ENCODE measurements at places on chromosomes 12 and 14. TPM values are rescaled to one million over a fixed set of nuclear protein-coding genes. Genes with fewer than 3 reads are reported as not detected.

Gene SIX6
- not detected for total RNA-seq

Gene MAP3K12
- 36.8 TPM for total RNA-seq

Gene CAPZA3
- total RNA-seq: not detected

Gene BCAT1
- 28.6 TPM for total RNA-seq

Gene KRT78
- not detected for total RNA-seq

Gene HPD
- total RNA-seq: 1.2 TPM

Gene IFNG-AS1
- 0.92 TPM for total RNA-seq

GRCh38 chr14:88683119-88683518, 109.6 kb downstream of the EML5 start:
- DNase-seq: no peak

- DNase-seq: no peak
These were observed 13.9 kb downstream of the ALDH2 start for GRCh38 chr12:111780615-111781014.

DNA sequence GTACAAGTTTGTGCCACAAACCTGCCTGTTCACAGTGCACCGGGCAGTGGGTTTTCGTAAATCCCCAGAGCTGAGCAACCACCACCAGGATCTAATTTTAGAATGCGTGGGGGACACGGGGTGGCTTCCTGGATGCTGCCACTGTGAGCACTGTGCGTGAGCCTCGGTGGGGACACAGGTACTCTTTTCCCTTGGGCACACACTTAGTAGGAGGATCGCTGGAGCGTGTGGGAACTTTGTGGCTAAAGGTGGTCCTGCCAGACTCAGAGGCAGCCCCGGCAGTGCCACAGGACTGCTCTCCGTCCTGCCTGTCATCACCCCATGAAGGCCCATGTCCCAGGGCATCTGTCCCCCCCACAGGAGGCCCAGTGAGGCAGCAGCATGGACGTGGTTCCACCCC, 21.1 kb downstream of the BTBD6 start:
- no peak for DNase-seq

DNA sequence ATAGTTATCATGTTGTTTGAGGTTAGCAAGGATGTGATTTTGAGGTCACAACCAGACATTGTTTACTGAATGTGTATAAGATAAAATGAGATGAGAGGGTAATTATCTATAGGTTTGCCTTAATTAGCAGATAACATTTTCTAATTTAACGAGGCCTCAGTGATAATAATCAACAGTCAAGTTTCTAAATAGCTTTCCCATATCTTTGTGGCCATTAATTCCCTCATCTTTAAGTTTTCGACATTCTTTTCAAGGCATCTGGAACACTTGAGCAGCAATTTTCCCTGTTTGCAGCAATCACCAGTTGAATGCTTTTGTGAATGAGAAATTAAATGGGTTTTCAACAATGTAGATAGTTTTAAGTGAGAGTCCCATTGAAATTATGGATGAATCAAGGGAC, 304.1 kb downstream of the SYT1 start:
- DNase-seq: no peak

DNA sequence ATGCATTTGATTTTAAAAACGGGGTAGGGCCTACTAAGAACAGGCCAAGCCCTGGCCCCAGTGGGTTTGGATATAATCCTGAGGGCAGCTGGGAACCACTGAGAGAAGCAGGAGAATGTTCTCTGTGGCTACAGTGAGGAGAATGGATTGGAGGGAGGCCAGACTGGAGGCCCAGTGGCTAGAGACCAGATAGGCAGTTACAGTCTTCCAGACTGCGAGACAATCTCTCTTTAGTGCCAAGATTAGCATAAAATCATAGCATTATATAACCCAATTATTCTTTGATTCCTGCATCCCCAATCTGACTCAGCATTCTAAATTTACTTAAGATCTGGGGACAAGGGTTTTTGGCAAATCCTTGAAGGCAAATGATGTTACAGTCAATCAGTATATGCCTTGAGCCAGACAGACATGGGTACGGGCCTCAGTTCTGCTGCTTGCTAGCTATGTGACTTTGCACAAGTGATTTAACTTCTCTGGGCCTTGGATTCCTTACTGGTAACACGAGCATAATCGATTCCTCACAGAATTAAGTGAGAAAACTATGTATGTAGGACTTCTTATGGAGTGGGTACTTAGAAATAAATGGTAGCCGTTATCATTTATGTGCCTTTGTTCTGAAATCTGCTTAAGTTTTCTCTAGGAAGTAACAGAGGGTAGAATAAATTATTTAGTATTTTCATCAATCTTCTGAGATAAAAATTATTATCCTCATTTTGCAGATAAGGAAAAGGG, 18.3 kb downstream of the NINJ2 start:
- DNase-seq: no peak

- DNase-seq: no peak
These were observed at the start of gene PPFIA2 for GRCh38 chr12:81759190-81760051. Gene PPFIA2, minus strand, starts transcription at chr12:81759350.

DNA sequence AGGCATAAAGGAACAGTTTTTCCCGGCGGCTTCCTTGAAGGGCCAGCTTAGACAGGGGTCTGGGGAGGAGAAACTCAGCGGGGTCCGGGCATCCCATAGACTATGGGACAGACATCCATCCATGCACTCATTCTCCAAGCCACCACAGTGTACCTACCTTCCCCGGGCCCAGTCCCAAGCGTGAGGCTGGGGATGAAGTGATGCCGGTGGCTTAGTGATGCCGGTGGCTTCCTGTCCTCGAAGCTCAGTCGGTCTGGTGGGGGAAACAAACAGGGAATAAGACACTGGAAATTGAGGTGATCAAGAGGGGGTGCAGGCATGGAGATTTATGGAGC, 421 bp downstream of the RTL1 start:
- DNase-seq: no peak

DNA sequence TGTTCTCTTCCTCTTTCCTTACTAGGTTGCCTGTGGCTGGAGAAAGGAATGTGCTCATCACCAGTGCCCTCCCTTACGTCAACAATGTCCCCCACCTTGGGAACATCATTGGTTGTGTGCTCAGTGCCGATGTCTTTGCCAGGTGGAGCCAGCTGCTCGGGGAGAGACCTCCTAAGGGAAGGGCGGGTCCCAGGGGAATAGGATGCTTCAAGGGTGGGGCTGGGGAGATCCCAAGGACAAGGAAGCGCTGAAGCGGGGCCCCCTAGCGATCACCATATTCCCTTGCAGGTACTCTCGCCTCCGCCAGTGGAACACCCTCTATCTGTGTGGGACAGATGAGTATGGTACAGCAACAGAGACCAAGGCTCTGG, 10.2 kb downstream of the MARS1 start:
- DNase-seq: no peak

DNA sequence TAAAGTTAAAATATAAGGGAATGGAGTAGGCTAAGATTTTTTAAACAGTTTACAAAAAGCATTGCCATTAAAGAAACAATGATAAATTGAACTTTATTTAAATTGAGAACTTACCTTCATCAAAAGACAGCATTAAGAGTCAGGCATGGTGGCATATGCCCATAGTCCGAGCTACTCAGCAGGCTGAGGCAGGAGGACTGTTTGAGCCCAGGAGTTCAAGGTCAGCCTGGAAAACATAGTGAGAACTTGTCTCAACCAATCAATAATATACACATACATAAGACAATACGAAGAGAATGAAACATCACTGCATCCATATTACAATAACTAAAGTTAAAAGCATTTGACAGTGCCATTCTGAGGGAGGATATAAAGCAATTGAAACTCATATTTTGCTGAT, 97.6 kb downstream of the FOXA1 start:
- DNase-seq: no peak

DNA sequence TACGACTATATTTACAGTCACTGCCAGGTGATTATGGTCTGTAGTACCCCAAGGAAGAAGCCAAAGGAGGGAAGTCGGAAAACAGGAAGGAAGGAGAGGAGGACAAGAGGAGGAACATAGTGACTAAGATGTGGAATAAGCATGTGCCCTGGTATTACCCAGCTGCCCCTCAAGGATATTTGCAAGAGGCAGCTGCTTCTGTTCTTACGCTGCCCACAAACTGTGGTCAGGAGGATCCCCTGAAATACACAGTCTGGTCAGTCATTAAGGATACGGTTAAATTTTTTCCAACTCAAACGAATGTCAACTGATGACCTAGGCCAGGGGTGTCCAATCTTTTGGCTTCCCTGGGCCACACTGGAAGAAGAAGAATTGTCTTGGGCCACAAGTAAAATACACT, 126.5 kb downstream of the CMAS start:
- DNase-seq: no peak

DNA sequence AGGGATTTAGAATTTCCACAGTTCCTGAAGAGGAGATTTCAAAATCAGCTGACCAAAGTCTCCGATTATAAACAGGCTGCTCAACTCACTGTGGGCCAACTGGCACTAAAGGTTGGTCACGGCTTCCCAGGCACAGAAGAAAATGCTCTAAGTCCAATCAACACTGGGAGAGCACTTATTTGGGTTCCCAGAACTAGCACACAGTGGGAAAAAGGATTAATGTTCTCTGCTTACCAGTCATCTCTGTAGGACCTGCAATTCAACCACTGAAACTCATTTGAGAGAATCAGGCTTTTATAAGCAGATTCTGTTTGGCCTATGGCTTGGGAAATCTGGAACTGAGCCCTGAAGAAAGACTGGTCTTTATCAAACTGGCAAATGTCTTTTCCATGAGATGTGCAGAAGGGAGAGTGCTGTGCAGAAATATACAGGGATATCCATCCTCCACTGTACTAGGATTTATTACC, 49.4 kb downstream of the ABCC9 start:
- no peak for DNase-seq

DNA sequence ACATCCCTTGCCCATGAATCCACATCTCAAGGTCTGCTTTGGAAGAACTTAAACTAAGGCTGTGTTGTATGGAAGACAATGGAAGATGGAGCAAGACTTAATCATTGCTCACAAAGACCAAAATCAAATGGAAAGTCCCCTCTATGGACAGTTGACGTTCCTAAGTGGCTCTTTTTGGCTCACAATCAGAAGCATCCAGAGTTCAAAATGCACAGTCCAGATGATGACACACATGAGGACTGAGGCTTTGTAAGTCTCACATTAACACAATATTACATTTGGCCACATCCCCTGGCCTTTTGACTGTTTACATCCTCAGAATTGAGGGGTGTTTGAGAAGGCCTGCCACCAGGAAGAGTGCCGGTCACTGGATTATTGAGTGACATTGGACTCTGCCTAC, 122.3 kb upstream of the CPM start:
- no peak for DNase-seq

- DNase-seq: no peak
These were observed 8.4 kb downstream of the PEX5 start for GRCh38 chr12:7197841-7198240.

- DNase-seq: no peak
These were observed 82.4 kb downstream of the SCAF11 start for GRCh38 chr12:45907955-45908354.

GRCh38 chr12:49827401-49828099, 663 bp downstream of the NCKAP5L start:
- no peak for DNase-seq

DNA sequence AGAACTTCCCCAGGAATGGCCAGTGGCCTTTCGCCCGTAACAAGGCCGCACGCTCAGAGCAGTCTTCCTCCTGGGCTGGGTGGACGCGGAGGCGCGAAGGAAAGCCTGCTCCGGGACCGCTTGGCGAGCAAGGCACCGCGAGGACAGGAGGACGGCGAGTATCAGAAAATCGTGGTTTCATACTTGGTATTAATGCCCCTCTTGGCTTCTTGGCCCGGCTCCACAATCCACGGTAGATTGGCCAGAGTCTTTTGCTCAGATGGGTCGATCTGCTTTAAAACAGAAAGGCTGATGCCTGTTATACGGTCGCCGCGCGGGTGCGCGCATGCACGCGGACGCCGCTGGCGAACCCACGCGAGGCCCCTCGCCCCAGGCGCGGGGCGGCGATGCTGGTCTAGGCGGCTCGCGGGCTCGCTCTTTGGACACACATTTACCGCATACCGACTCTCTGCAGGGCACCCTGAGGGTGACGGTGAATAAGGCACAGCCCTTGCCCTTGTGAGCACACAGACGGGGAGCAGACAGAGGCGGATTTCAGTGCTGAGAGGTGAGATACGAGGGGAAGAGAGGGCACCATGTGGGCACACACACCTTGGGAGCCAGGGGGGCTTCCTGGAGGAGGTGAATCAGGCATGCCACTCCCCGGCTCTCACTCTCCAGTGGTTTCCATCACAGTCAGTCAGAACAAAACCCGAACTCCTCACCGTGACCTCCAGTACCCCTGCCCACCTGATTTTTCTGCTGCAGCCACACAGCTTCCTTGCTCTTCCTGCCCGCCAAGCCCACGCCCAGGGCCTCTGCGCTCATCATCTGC, 100.7 kb downstream of the APAF1 start:
- DNase-seq: no peak

DNA sequence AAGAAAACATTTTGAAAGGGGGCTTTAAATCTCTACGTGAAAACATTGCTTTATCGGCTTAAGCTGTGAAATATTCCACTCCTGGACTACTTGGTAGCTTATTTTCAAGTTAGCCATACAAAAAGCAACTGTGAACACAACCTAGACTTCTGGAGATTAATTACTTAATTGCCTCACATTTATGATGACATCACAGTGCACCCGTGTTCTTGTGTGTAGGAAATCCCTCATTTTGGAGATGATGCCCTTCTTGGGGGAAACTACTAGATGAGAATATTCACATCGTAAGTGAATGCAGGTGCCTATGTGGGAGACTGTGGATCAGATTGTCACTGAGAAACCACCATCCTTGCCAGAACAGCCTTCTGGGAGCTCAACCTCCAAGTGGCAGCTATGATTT, 10.5 kb upstream of the B4GALNT3 start:
- DNase-seq: no peak

DNA sequence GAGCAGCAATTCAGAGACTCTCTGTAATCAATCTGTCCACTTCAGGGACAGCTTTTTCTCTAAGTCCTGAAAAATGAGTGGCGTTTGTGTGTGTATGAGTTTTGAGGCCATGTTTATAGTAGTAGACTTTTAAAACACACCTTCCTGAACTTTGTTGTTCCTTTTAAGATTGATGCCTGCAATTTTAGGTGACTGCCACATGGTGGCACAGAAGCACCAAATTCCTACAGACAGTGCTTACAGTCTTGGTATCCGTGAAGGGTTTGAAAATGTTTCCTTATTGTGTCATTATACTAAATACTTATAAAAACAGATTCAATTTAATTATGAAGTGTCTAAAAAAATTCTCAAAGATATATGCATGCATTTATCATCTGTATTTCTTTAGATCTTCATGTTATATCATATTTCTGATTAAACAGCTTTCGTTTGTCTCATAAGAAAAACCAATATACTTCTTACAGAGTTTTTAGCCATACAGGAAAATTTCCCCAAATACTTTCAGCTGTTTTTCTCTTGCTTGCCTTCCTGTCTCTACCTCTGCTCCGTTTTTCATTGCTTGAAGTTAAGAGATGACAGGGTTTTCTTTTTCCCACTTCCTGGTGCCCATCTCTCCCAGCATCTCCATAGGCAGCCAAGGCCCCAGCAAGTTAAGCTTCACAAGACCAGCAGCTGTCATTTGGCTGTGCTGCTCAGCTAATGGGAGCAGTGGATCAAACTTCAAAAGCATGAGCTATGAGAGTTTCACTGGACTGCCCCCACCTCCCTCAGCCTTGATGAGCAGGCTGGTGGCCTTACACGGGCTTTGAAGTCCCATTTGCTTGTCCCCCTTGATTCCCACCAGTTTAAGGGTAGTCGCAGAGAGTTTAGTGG, 259.6 kb downstream of the AKAP6 start:
- no peak for DNase-seq

Measured in thoracic aorta (tissue), 2 donors.